Daoy (cell line): ENCODE measurements at places on chromosomes 1 and 21. TPM values are rescaled to one million over a fixed set of nuclear protein-coding genes. Genes with fewer than 3 reads are reported as not detected.

GRCh38 chr1:181548497-181548896, 65.2 kb downstream of the CACNA1E start:
- peak; percentile 57 for DNase-seq

- DNase-seq, result no peak
These were observed 6.5 kb downstream of the WLS start for GRCh38 chr1:68225781-68226180.

- DNase-seq, result no peak
These were observed 26.5 kb upstream of the SAMD11 start for GRCh38 chr1:897226-897625.

DNA sequence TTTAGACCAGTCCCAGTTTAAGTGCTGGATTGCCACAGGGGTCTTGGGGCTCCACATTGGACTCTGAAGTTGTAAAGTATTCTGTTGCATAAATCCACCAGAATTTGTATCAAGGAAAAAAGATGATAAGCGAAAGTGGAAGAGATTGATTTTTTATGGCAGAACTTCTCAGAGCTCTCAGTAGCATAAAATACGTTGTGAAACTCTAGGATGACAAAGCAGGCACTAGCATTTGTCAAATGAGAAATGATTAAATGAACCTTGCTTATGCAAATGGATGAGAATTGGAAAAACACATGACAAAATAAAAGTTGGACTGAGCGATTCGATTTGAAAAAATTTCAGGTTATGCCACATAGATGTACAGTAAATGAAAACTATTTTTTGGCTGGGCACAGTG, 253.8 kb upstream of the RAB4A start:
- DNase-seq, result no peak

- DNase-seq, result no peak
These were observed 237.4 kb upstream of the RAB4A start for GRCh38 chr1:229033480-229033879.

Gene SLC5A3
- total RNA-seq, result 9.8 and 11.3 TPM in 2 replicates

GRCh38 chr1:111471012-111471411, 2.8 kb upstream of the C1orf162 start:
- no peak for DNase-seq

DNA sequence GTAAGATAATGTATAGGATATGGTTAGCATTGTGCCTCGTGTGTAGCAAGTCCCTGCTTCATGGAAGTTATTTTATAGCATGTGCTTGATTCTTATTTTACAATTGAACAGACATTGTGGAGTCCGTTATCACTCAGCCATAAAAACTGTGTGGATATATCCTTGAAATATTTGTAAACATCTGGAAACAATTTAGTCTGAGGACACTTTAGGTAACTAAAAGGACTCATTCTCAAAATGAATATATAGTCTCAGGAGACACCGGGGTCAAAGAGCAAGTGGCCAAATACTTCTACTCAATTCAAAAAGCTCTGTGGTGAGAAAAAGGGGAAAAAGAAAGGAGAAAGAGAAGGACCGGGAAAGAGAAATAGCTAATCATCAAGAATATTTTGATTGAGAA, 23.7 kb downstream of the PRRX1 start:
- no peak for DNase-seq

Gene FDPS
- total RNA-seq, result 219 and 227 TPM in 2 replicates

DNA sequence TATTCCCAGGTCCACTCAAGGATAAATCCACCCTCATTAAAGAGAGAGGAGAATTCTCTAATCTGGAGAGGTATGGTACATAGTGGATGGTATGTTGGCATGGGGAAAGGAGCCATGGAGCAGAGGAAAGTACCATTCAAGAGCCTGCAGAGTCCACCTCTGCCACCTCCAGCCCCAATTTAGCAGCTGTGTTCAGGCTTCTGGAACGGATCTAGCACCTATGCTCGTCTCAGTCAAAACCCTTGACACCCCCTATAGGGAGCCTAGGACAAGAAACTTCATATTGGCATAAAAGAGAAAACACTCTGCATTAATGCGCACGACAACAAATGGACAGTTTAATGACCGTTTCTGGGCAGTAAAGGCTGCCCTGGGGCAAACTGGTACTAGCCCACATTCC, 161.1 kb upstream of the FAM78B start:
- DNase-seq, result no peak

Gene UQCRH
- total RNA-seq, result 1,306 and 1,452 TPM in 2 replicates

Gene LIPI
- total RNA-seq, result not detected in 2 replicates

GRCh38 chr21:42140196-42140934, 69.2 kb downstream of the UMODL1 start:
- DNase-seq, result no peak

GRCh38 chr1:78721136-78721535, 71.5 kb downstream of the IFI44 start:
- no peak for DNase-seq

DNA sequence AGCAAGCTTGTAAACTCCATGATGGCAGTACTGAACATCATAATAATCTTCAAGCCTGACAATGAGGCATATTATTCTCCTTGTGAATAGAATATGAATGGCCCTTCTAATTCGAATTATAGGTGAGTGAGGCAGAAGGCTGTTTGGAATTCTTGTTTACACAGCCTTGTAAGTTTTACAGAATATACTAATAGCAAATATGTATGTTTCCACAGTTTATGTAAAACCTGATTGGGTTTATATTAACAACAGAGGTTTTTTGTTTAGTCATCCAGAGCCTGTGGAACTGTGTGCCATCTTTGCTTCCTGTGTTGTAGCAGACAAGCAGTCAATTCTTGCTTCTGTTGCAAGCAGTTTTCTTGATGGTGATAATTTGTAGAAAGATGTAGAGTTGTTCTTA, 8.0 kb downstream of the OSBPL9 start:
- no peak for DNase-seq

- no peak for DNase-seq
These were observed 33.6 kb upstream of the TRABD2B start for GRCh38 chr1:48030696-48031365.
